ENCODE measurements at places on chromosomes 4 and X.

- DNase-seq = no peak
These were observed 161.6 kb downstream of the PCDH18 start for GRCh38 chr4:137370679-137371078.

- no peak for DNase-seq
These were observed 299.5 kb downstream of the MAPK10 start for GRCh38 chr4:86060341-86060740.

GRCh38 chr4:172390331-172390730, 577.1 kb downstream of the GALNTL6 start:
- no peak for DNase-seq

- no peak for DNase-seq
These were observed 171.7 kb upstream of the ZCCHC13 start for GRCh38 chrX:74132280-74132679.

GRCh38 chr4:88737307-88737941, 39.8 kb upstream of the NAP1L5 start:
- no peak for DNase-seq

- no peak for DNase-seq
These were observed 1.2 kb downstream of the MSMO1 start for GRCh38 chr4:165328708-165329107.

- DNase-seq = no peak
These were observed 9.1 kb downstream of the TSPAN7 start for GRCh38 chrX:38570396-38570795.

GRCh38 chrX:48458711-48459110, 11.3 kb downstream of the SLC38A5 start:
- DNase-seq = no peak

DNA sequence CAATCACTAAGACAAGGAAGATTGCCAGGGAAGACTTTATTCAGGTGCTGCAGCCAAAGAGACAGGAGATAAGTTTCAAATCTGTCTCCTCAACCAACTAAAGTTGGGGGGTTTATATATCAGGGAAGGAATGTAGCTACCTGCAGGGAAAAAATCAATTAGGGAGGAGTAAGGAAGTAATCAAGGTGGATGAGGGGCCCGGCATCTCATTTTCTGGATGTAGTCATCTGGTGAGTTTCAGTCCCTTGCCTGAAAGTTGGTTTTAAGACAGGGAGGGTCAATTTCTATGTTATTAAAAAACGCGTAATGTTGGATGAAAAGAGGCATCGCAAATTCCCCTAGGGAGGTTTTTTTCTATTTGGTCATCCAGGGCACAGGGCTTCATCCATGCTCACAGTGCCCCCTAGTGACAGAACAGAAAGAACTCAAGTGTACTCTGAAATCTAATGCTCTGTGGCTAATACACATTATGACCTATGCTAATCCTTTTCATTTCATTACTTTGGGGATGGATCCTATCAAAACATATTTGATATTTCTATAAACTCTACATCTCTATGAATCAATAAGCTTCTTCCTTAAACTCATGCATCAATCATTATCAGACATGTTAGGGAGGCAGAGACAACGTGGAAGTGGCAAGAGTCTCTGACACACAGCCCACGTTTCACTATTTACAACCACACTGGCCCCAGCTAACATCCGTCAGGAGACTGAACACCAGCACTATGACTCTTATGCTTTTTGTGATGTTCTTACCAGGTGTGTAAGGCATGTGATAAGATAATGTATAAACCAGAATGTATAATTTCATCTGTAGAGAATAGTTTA, 1577.0 kb upstream of the TENM3 start:
- DNase-seq = no peak

Data from stimulated activated CD4-positive, alpha-beta T cell treated with anti-CD3 and anti-CD28 coated beads, Interleukin-15, amount 100 ng/mL, for 1 hour (primary cell).